ENCODE measurements at places on chromosomes 12 and 14. TPM values are rescaled to one million over a fixed set of nuclear protein-coding genes. Genes with fewer than 3 reads are reported as not detected.
A peak's percentile ranks its signal among the peaks of the same experiment; 100 is the strongest.

KRT75 gene
- not detected for total RNA-seq

GRCh38 chr12:79737875-79738718, 47.3 kb upstream of the PAWR start:
- no peak overlapping the region for H3K4me3 ChIP-seq
- no peaks in the 10 kb centered on the region for H3K27me3 ChIP-seq
- DNase-seq = no peak
- H3K36me3 ChIP-seq = no peaks in the 10 kb centered on the region

- H3K4me1 ChIP-seq = peaks cover 6% of the 10 kb centered on the region
- DNase-seq = no peak
- H3K36me3 ChIP-seq = peaks cover 47% of the 10 kb centered on the region
- no peak overlapping the region for H3K4me3 ChIP-seq
- H3K27ac ChIP-seq = no peak overlapping the region
Observed at GRCh38 chr14:100362311-100362927, 39.3 kb downstream of the SLC25A47 start.

DNA sequence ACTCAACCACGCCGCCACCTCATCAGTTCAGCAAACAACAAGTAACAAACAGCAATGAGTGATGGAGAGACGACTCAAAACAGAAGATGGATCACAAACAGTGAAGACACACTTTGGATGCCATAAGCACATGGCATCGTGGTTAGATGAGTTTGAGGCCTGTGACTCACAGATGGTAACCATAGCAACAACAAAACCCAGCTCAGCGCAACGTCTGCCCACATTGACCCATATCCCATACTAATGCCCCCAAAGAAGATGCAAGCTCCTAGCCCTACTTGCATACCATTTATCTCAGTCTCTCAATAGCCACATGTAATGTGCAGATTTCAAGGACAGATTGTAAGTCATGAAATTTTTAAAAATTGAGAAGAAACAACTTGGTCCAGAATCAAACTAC, 1322.3 kb upstream of the TMEM132C start:
- DNase-seq = no peak
- no peak overlapping the region for H3K27ac ChIP-seq
- H3K27me3 ChIP-seq = no peaks in the 10 kb centered on the region
- H3K36me3 ChIP-seq = no peaks in the 10 kb centered on the region
- H3K4me1 ChIP-seq = no peaks in the 10 kb centered on the region

- DNase-seq = no peak
- H3K4me1 ChIP-seq = no peaks in the 10 kb centered on the region
- H3K27me3 ChIP-seq = no peaks in the 10 kb centered on the region
- H3K4me3 ChIP-seq = no peak overlapping the region
Observed at GRCh38 chr12:32477714-32478113, 78.4 kb downstream of the FGD4 start.

DNA sequence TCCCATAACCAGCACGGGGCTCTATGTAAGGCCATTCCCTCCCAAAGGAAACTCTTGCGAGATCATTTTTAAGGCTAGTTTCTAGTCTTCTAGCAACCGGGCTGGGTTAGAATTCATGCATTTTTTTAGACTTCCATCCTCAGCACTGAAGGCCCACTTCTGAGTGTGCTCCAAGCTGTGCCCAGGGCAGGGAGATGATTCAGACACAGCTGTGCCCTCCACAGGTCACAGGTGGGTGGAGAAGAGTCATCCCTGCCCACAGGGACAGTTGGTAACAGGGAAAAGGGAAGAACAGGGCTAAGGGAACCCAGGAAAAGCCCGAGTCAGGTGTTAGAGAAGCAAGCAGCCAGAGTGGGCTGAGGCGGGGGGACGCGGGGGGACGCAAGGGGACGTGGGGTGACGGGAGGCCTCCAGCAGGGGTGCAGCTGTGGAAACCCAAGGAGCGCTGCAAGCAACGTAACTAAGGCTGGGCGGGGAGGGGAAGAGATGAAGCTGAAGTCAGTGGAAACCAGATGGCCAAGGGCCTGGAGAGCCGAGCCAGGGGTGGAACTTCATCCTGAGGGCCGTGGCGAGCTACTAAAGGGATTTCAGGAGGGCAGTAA, 27.2 kb upstream of the PPP2R5C start:
- H3K4me1 ChIP-seq = peaks cover 8% of the 10 kb centered on the region
- no peak overlapping the region for H3K4me3 ChIP-seq
- peaks cover 7% of the 10 kb centered on the region for H3K27me3 ChIP-seq
- no peak for DNase-seq
- no peak overlapping the region for H3K27ac ChIP-seq

DNA sequence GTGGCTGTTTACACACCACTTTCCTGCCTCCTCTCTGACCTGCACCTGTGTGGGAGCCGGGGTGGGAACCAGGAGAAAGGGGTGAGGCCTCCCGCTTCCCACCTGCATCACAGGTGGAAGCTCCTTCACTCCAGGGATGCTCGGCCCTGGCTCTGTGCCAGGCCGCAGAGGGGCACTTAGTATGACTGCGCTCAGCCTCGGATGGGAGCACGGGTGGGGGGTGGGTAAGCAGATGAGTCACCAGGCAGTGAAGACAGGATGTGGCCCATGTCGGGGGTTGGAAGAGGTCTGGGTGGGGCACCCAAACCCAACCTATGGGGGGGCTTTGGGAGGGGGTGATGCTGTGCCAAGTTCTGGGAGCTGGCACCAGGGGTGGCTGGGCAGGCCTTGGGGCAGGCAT, 7.4 kb upstream of the CYP46A1 start:
- H3K4me1 ChIP-seq = peaks cover 5% of the 10 kb centered on the region
- H3K27ac ChIP-seq = no peak overlapping the region
- no peak overlapping the region for H3K4me3 ChIP-seq
- no peaks in the 10 kb centered on the region for H3K27me3 ChIP-seq
- DNase-seq = peak; percentile 60

DNA sequence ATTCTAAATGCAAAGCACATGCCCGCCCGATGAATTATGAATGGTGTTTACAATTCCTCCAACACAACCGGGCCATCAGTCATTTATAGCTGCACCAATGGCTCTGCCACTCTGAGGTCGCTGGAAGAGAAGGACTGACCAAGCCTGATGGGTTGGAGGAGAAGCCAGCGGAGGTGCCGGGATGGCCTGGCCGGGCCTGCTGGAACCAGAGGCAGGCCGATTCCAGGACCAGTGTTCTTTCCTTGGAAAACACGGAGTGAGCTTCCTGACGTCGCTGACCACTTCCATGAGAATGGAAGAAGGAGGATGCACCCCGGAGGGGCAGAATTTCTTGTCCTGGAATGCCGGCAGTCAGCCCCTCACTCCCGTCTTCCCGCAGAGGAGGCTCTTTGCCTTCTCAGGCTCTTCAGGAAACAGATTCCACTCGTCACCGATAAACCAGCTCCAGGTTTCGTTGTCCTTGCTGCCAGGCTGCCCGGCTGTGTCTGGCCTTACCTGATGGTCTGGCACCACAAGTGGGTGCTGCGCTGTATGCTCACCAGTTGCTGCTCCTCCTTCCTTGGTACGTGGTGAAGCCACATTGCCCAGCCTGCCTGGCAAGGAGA, 358.5 kb upstream of the SFSWAP start:
- H3K27me3 ChIP-seq = peaks cover 22% of the 10 kb centered on the region
- H3K27ac ChIP-seq = no peak overlapping the region
- H3K4me1 ChIP-seq = peaks cover 8% of the 10 kb centered on the region
- peaks cover 1% of the 10 kb centered on the region for H3K36me3 ChIP-seq

DNA sequence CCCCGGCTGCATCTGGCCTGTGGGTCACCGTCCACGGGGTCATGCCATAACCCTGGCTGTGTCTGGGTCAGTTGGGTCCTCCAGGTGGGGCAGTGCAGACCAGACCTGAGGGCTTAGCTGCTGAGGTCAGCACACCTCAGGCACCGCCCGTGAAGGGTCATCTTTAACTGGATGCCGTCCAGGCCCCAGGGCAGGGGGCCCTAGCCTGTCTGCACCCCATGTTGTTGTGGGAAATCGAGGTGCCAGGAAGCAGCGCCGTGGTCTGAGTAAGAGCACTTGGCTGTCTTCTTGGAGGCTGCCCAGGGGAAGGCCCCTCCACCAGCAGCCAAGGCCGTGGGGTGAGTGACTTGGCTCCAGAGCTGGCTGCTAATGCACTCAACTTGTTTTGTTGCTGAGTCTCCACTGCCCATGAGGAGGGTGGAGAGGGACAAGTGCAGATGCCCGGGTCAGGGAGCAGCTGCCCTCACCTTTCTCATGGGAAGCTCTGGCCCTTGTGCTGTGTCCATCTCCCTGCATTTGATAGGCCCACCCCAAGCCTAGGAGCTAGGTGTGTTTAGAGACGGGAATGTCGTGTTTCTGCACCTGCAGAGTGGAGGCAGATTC, 317.2 kb downstream of the TMEM121 start:
- no peaks in the 10 kb centered on the region for H3K4me1 ChIP-seq
- no peaks in the 10 kb centered on the region for H3K36me3 ChIP-seq
- no peak overlapping the region for H3K27ac ChIP-seq
- no peaks in the 10 kb centered on the region for H3K27me3 ChIP-seq
- no peak overlapping the region for H3K4me3 ChIP-seq
